ENCODE measurements at places on chromosomes 6 and 20. TPM values are rescaled to one million over a fixed set of nuclear protein-coding genes. Genes with fewer than 3 reads are reported as not detected.

The IL20RA gene
- polyA plus RNA-seq = 3.7 TPM

The IRAK1BP1 gene
- polyA plus RNA-seq = 3.0 TPM

The ERVFRD-1 gene
- polyA plus RNA-seq = 0.05 TPM

The OR2H2 gene
- not detected for polyA plus RNA-seq

The MYL9 gene
- 1,393 TPM for polyA plus RNA-seq

The SLA2 gene
- polyA plus RNA-seq = 0.20 TPM

The BTN1A1 gene
- not detected for polyA plus RNA-seq
